ENCODE measurements at places on chromosomes 13 and 19. TPM values are rescaled to one million over a fixed set of nuclear protein-coding genes. Genes with fewer than 3 reads are reported as not detected.

Gene DPF1
- polyA plus RNA-seq = 0.12 TPM

Gene TMEM145
- polyA plus RNA-seq = 1.1 TPM

Gene ICAM4
- polyA plus RNA-seq = not detected

Gene SRRM5
- 0.50 TPM for polyA plus RNA-seq

Gene CD79A
- polyA plus RNA-seq = 1.5 TPM

Gene PDE4C
- polyA plus RNA-seq = not detected

Gene CEACAM16
- polyA plus RNA-seq = not detected

Gene OR7A5
- not detected for polyA plus RNA-seq

Gene TIMM13
- 62.6 TPM for polyA plus RNA-seq
